ENCODE measurements at places on chromosomes 1 and 21.

DNA sequence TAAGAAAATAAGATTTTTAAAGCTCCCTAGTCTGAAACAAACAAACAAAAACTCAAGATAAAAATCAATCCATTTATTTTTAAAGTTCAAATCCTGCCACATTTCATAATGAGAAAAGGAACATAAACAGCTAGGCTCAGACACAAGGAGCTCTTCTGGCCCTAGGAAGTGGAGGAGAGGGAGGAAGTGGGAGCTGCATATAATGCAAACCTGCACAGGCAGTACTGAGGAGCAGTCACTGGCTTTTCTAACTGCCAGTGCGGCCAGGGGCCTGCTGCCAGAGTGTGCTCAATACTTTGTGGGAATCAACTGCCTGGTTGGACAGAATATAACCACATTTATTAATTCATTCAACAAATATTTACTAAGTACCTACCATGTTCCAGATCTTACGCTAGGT, 139.8 kb upstream of the SPATA6 start:
- DNase-seq = no peak

DNA sequence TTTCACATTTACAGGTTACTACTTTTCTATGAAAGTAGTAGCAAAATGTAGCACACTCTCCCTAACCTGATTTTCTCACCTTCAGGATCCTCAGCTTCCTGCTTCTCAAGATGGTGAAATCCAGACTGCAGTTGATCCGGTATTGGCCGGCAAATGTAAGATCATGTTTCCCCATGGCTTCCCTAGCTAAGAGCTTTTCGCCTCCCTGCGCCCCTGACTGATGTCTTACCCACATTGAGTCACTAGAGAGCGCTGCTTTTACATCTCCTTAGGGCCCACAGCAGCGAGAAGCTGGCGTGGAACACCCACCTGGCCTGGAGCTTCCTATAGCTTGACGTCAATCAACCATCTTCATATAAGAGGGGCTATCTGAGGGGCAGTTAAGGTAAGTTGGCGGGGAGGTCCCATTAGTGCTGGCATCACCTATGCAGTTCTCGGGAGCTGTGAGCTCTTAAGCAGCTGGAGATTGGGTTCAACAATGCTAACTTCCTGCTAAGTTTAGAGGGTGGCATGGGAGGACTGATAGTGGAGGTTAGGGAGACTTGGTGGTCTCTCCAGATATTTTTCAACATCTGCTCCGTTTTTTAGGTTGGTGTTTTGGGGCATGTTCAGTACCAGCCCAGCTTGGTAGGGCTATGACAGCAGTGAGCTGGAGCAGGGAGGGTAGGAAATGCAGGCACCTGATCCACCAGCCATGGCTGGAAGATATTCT, 5.5 kb downstream of the PTPN7 start:
- no peak for DNase-seq

- DNase-seq = no peak
Measured at GRCh38 chr21:41219498-41220207, 51.7 kb downstream of the BACE2 start.

- no peak for DNase-seq
Measured at GRCh38 chr21:46093668-46094400, 4.1 kb upstream of the COL6A2 start.

GRCh38 chr1:175269151-175269550, 76.6 kb upstream of the KIAA0040 start:
- no peak for DNase-seq

DNA sequence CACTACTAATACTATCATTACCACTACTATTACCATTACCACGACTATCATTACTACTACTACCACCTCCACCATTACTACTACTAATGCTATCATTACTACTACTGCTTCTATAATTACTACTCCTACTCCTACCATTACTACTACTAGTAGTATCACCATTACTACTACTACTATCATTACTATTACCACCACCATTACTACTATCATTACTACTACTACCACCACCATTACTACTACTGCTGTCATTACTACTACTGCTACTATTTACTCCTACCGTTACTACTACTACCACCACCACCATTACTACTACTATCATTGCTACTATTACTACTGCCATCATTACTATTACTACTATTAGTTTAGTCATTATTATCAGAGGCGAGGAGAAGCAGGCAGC, 140.9 kb upstream of the KCNJ15 start:
- DNase-seq = no peak

DNA sequence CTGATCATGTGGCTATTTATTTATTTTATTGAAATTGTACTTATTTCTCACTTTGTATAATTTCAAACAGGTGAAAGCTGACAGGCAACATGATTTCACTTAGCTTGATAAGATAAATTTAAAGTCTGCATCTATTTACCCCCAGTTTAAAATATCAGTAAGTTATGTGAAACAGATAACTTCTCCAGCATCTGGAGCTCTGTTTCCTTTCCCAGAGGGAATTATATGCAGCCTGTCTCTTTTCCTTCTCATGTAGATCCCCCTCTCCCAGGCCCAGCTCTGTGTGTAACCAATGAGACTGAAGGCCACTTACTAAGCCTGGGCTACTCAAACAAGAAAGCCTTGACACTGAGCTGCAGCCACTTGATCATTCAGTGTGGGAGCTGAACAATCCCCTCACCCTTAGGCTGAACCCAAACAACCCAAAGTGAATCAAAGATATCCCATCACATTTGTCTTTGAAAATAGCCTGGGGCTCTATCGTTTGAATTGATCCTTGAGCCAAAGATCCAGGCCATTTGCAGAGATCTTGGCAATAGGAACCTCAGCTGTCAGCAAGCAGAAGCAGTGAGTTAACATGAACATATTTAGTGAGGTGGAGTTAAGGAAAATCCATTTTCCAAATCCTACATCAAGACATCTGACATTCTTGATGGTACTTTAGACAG, 383.9 kb downstream of the TGFB2 start:
- DNase-seq = no peak

DNA sequence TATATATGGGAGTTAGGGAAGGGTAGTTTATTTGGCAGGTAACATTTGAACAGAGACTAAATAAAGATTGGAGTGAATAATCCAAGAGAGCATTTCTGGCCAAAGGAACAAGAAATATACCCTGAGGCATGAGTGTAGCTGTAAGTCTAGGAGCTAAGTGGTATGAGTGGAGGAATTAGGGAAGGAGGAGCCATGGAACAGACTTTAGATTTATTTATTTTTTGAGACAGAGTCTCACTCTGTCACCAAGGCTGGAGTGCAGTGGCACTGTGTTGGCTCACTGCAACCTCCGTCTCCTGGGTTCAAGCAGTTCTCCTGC, 18.4 kb downstream of the CAPZA1 start:
- DNase-seq = no peak
